ENCODE measurements at places on chromosomes 11 and 22.

DNA sequence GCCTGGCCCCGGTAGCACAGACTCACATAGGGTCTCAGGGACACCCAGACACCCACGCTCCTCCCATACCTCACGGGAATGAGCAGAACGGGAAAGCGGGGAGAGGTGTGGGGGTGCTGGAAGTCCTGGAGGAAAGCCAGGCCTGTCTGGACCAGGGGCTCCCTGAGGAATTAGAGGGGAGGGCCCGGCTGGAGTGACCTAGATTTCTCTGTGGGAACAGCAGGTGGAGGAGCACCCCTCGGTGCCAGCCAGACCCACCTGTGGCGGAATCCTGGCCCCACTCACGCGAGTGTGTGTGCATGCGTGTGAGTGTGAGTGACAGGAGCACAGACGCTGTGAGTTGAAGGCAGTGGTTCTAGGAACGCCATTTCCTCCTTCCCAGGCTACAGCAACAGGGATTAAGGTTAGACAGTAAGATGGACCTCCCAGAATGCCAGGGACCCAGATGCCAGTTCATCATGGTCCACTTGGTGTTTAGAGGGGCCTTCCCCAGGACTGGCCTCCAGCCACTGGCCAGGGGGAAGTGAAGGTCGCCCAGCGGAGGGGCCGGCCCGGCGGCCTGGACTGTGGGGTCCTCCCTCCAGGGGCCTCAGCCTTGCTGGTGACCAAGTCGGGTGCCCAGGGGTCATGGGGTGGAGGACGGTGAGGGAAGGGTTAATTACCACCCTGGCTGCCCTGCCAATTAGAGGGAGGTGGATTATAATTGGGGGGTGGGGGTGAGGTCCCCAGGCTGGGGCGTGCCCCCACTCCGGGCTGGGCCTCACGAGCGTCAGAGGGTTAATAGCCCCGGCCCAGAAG lies 1.0 kb downstream of the PKP3 start:
- DNase-seq: no peak

GRCh38 chr11:68050371-68050841 lies 11.6 kb downstream of the TCIRG1 start:
- DNase-seq: no peak

- DNase-seq: no peak
Observed at GRCh38 chr11:102900346-102900745, 25.6 kb upstream of the MMP12 start.

DNA sequence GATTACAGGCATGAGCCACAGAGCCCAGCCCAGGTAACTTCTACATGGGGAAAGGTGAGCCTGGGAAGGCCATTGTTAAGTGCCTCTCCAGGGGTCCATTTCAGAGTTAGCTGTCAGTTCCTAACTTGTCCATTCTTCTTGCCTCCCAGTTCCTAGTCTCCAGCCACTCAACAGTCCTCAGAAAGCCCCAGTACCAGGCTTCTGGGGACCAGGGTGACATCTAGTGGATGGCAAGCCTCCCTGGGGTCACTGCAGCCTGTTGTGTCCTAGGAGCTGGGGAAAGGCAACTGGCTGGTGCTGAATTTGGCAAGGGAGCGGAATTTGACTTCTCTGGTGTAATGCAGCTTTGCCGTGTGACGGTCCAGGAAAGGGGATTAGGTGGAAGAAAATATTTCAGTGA lies 2.1 kb downstream of the LGALS12 start:
- DNase-seq: no peak

- no peak for DNase-seq
Observed at GRCh38 chr22:48072777-48073176, 1310.3 kb downstream of the TBC1D22A start.

DNA sequence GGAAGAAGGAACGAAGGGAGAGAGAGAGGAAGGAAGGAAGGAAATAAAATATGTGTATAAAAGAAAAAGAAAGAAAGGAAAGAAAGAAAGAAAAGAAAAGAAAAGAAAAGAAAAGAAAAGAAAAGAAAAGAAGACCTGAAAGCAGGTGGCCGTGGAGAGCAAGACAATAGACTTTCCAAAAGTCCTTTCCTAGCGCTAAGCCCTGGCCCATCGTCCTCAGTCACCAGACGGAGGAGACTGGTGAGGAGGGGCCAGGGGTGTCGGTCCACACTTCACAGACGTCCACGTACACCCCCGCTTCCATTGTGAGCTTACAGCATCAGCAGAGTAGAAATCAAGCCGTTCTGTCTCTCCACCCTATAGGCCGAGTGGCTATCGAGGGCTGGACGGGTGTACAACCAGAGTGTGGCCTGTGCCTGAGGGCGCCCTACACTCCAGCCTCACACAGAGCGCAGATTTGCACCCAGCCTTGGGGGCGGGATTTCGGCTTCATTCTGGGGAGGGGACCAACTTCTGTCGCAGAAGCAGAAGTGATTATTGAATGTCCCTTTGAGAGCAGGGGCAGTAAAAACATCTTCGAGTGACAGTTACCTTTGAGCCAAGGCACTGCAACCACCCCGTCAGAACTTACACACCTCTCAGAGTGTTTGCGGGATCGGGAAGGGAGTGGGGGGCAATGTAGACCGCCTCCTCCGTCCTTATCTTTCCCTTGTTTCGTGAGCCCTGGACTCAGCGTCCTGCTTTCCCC lies 2.0 kb upstream of the BSX start:
- no peak for DNase-seq

DNA sequence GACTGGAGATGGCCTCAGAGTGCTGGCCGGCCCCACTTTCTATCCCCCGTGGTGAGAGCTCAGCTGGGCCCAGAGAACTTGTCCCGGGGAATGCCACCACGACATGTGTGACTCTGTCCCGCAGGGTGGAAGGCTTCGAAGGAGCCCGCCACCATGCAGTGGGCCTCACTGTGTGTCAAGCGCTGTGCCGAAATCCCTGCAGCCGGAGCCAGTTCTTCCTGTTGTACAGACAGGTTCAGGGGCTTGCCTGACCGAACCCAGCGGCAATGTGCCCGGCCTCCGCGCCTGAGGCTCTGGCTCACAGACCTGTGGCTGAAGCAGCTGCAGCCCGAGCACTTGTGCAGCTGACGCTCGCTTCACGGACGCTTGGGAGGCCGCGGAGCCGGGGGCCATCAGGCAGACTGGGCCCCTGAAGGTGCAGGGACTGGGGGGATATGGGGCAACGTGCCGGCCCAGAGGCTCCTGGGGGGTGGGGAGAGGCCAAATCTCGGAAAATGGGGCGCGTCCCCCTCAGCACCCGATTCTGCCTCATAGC lies 650 bp downstream of the PPM1F start:
- no peak for DNase-seq

- no peak for DNase-seq
Observed at GRCh38 chr11:64713016-64713707, 9.8 kb downstream of the NRXN2 start.

- DNase-seq: no peak
Observed at GRCh38 chr11:68398995-68399851, 61.3 kb upstream of the PPP6R3 start.

DNA sequence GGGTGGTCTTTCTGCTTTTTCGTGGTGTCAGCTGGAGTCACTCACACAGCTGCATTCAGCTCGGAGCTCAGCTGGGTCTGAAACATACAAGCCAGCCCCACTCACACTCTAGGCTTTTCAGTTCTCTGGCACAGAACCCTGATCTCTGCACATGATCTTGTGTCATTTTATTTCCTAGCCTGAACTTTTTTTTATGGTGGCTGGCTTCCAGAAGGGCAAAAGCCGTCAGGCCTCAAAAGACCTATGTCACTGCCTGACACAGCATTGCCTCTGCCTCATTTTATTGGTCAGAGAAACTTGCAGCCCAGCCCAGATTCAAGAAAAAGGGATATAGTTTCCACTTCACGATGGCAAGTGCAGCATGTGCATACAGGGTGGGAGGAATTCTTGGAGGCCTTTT lies 117.8 kb downstream of the NTM start:
- DNase-seq: no peak

GRCh38 chr11:14140991-14141390 lies 178.5 kb downstream of the SPON1 start:
- DNase-seq: no peak

- no peak for DNase-seq
Observed at GRCh38 chr11:68189082-68189481, 24.0 kb downstream of the KMT5B start.

GRCh38 chr11:122294041-122294440 lies 178.0 kb upstream of the BLID start:
- no peak for DNase-seq

DNA sequence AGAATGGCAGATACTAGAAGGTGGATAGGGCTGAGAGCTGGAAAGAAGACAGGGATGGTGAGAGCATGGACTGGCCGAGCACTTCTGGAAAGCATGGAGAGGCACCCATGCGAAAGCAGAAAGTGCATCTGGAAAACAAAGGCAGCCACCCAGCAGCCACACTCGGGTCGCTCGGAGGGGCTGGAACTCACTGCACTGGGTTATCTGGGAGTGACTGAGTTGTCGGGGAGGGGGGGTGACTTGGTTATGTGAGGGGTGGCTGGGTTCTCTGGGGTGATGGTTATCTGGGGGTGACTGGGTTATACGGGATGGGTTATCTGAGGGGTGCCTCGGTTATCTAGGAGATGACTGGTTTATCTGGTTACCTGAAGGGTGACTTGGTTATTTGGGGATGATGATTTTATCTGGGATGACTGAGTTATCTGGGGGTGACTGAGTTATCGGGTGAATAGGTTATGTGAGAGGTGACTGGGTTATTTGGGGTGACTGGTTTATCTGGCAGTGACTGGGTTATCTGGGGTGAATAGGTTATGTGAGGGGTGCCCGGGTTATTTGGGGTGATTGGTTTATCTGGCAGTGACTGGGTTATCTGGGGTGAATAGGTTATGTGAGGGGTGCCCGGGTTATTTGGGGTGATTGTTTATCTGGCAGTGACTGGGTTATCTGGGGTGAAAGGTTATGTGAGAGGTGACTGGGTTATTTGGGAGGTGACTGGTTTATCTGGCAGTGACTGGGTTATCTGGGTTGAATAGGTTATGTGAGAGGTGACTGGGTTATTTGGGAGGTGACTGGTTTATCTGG lies 2.6 kb upstream of the PANX2 start:
- DNase-seq: no peak

- DNase-seq: no peak
Observed at GRCh38 chr11:47434011-47434786, 8.0 kb upstream of the PSMC3 start.

DNA sequence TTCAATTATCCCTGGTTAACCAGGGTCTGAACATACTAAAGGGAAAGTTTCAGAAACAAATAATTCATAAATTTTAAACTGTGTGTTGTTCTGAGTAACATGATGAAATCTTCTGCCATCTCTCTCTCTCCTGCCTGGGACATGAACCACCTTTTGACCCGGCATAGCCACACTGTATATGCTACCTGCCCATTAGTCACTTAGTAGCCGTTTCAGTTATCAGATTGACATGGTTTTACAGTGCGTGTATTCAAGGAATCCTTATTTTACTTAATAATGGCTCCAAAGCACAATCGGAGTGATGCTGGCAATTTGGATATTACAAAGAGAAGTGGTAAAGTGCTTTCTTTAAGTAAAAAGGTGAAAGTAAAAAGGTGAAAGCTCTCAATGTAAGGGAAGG lies 227.1 kb upstream of the CCDC179 start:
- no peak for DNase-seq

- DNase-seq: no peak
Observed at GRCh38 chr11:22635689-22636088, 10.1 kb upstream of the FANCF start.

DNA sequence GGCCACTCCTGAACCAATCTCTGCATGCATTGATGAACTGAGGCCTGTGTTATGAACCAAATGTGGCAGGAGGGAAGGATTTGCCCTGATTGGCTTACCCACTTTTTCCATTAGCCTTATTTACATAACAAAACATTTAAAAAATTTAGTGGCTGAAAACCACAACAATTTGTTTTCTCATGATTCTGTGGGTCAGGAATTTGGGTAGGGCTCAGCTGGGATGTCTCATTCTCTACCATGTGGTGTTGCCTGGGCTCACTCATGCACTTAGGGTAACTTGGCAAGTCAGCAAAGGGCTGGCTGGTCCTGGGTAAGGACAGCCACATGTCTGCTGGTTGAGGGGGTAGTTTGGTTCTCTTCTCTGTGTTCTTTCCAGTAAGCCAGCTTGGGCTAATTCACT lies 35.1 kb upstream of the CYP2R1 start:
- DNase-seq: no peak

GRCh38 chr22:27581688-27582087 lies 219.9 kb downstream of the MN1 start:
- DNase-seq: no peak

DNA sequence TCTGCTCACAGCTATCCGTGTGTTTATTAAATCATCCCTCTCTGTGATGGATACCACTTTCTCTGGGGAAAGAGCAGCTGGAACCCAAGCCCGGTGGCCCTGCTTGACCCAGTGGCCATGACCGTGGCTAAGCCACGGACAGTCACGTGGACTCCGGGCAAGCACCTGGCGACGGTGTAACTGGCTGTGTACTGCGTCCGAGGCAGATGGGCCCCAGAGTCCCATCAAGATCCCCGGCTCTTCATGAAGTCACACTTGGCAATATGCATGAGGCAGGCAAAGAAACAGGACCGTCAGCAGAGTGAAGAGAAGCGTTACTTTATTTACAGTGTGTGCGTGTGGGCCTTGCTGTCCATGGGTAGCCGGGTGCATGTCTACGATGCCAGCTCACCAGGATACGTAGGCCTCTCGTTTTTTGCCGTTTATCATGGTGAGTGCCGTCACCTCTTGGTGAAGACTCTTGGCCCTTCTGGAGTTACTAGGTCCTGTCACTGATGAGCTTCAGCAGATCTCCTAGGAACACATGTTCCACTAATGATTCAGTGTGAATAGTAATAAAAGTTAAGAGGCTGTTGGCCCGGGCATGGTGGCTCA lies 366.3 kb downstream of the TBC1D22A start:
- DNase-seq: no peak

GRCh38 chr22:46774253-46774979 lies 12.0 kb downstream of the TBC1D22A start:
- no peak for DNase-seq

GRCh38 chr11:106304274-106304673 lies 226.8 kb downstream of the AASDHPPT start:
- DNase-seq: no peak

- DNase-seq: no peak
Observed at GRCh38 chr11:20075627-20076026, 84.6 kb downstream of the DBX1 start.

DNA sequence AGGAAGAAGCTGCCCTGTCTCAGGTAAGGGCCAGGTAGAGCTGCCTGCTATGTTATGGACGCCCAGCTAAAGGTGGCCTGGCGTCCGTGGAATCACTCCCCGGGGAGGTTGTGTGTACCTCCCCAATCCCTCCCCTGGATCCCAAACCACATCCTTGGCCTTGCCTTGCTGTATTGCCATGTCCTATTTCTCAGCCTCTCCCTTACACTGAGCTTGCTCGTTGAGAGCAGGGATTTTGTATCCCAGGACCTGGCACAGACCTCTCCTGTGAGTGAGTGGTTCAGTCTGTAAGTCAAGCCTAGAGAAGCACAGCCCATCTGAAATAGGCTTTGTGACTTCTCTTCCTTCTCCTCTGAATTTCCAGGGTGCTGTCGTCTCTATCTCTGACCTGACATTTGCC lies 53.9 kb downstream of the TRAF6 start:
- DNase-seq: no peak

DNA sequence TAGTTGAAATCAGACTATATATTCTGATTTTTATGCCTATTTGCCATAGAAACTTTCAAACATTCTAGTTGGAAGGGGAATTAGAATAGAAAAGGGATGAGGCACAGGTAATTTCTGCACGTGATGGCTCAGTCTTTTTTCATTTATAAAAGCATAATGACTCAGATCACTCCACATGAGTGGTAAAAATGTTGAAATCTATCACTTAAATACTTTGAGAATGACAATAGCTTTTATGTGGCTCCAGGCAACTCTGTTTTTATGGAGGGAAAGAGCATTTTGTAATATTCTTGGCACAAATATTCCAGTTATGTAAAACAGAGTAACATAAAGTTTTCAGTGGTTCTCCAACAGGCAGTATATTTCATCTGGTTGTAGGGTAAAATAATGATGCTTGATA lies 5.9 kb upstream of the MMP3 start:
- DNase-seq: no peak
